Lower lobe of right lung (tissue), 2 donors: ENCODE measurements at places on chromosomes 6 and 20.
A peak's percentile ranks its signal among the peaks of the same experiment; 100 is the strongest.

- no peak for DNase-seq
These were observed 54.7 kb downstream of the RGS17 start for GRCh38 chr6:153076431-153076830.

- peak; percentile 82 for DNase-seq
These were observed 42.6 kb downstream of the TTI1 start for GRCh38 chr20:37990571-37991151.

DNA sequence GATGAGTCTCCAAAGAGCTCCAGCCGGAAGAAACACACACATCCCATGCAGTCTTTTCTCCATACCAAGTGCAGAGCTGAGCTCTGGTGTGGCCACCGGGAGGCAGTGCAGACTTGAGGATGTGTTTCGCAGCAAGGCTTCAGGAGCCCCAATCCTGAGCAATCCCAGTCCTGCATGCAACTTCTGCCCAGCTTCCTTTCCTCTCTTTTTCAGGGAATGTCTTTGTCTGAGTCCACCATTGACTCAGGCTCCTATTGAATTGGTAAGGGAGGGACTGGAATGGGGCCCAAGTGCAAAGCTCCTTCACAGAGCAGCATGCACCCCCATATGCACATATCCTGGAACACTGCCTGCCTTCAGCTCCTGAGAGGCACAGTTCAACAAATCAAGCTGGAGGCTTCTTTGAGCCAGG, 50.5 kb upstream of the ASIP start:
- DNase-seq: peak; percentile 67

- DNase-seq: no peak
These were observed 295.1 kb upstream of the AGPAT4 start for GRCh38 chr6:161568885-161569456.
